Peyer's patch (tissue), 4 donors: ENCODE measurements at places on chromosomes 13 and 19. TPM values are rescaled to one million over a fixed set of nuclear protein-coding genes. Genes with fewer than 3 reads are reported as not detected.

DNA sequence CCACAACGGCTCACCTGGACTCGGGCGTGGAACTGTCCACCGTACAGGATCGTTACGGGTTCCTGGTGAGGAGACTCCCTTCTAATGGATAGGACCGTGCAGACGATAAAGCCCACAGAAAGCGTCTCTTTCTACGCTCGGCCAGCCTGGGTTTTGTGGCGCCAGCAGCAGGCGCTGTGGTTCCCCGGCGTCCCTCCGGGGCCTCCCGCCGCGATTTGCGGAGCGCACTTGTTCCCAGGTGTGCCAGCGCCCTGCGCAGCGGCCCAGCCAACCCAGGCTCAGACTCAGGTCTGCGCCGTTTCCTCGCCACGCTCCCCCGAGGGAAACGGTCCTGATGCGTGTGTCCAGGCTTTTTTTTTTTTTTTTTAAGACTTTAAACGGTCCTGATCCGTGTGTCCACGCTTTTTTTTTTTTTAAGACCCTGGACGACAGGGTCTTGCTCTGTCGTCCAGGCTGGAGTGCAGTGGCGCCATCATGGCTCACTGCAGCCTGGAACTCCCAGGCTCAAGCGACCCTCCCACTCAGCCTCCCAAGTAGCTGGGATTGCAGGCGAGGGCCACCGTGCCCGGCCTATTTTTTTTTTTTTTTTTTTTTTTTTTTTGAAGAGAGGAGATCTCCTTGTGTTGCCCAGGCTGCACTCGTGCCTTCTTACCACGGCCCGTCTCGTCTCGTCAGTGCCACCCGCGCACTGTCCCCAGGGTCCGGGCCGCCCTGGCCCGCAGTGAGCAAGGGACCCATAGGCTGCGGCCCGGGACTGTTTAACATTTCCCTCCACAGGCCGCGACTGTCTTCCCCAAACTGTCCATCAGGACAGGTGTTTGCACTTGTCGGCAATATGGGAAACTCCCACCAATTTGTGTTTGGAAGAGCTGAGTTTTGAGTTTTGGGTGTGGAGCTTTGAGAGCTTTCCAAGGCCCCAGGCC lies 23.8 kb downstream of the GJA3 start:
- no peak for DNase-seq

DNA sequence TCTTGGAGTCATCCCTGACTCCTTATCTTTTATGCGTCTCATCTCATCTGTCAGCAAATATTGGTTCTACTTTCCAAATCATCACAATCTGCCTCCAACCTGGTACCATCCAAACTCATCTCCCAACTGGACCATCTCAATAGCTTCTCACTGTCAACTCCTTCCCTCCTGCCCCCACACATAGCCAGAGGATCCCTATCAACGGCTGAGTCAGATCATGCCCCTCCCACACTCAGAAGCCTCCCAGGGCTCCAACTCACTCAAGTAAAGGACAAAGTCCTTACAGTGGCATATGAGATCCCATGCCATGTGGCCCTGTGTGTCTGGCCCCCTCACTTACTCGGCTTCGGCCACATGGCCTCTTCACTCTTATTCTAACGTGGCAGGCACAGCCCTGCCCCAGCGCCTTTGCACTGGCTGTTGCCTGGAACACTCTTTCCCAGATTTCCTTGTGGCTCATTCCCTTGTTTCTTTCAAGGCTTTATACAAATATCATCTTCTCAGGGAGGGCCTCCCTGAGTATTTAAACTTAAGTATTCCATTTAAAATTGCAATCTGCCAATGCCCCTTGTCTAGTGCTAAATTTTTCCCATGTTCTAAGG lies 4.3 kb downstream of the SPRED3 start:
- DNase-seq = no peak

DNA sequence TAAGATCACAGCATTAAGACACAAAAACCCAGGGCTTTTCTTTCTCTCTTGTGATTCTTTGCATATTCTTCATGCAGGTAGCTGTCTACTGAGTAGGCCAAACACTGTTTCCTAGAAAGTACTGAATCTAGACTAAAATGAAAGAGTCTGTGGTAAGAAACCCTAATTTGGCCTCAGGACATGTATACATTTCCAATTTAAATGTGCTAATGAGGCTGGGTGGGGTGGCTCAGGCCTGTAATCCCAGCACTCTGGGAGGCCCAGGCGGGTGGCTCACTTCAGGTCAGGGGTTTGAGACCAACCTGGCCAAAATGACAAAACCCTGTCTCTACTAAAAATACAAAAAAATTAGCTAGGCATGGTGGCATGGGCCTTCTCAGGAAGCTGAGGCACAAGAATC lies 57.8 kb downstream of the MYCBP2 start:
- no peak for DNase-seq

SHD gene
- 27.7 TPM for total RNA-seq

MYADM gene
- total RNA-seq = 44.7 TPM

GRCh38 chr19:44628793-44629192 lies 14.9 kb upstream of the PVR start:
- DNase-seq = no peak

- DNase-seq = no peak
Observed at GRCh38 chr13:44237881-44238421, 135.7 kb upstream of the SERP2 start.

KIR2DL3 gene
- not detected for total RNA-seq

GRCh38 chr19:7970716-7971448 lies 27.4 kb upstream of the TIMM44 start:
- DNase-seq = peak; percentile 54

CDX2 gene
- 151 TPM for total RNA-seq

RUBCNL gene
- total RNA-seq = 17.0 TPM

KLK14 gene
- total RNA-seq = not detected

GRCh38 chr13:95122063-95122462 lies 179.2 kb downstream of the ABCC4 start:
- DNase-seq = no peak

- no peak for DNase-seq
Observed at GRCh38 chr19:18477042-18477779, 39.3 kb upstream of the ISYNA1 start.

GRCh38 chr13:113636266-113636963 lies 21.6 kb downstream of the ATP4B start:
- peak; percentile 27 for DNase-seq

DNA sequence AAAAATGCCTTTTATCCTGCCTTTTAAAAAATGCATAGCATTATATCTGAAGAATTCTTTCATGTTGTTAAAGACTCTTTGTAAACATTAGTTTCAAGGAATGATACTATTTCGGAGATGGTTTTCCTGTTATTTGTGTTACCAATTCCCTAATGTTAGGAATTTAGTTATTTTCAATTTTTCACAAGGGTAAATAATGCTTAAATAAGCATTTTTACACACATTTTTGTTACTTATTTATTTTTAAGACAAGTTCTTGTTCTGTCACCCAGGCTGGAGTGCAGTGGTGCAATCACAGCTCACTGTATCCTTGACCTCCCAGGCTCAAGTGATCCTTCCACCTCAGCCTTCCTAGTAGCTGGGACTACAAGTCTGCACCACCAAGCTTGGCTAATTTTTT lies 49.0 kb downstream of the RGCC start:
- no peak for DNase-seq
